ENCODE measurements at places on chromosomes 5 and 9.

DNA sequence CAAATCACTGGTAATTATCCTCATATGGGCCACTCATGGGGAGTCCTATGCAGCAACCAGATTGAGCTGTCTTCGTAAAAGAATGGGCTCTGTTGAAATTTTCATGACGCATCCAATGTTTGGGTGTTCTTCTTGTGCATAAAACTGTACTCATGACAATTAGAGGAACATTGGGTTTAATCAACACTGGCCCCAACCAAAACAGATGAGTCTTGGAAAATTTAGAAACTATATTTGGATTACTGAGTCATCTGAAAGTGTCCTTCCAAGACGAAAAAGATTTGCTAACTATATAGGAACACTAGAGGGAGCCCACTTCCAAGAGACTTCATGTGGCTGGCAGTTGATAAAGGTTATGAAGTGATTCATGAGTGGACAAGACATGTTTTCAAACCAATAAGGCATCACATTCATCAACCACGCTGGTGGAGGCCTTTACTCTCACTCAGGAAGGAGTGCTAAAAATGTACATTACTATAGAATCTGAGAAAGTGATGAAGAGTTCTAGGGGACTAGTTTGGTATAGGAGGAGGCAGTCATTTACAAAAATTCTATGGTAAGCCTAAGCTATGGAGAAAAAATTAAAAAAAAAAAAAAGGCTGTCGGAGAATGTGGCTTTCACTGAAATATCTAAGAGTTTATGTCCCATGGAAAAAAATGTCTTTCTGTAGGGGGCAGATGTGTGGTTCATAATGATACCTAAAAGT lies 313.5 kb downstream of the PRDM9 start:
- no peaks in the 10 kb centered on the region for H3K36me3 ChIP-seq
- H3K4me3 ChIP-seq = no peak overlapping the region
- H3K4me1 ChIP-seq = no peaks in the 10 kb centered on the region
- H3K27me3 ChIP-seq = no peaks in the 10 kb centered on the region
- no peak overlapping the region for H3K27ac ChIP-seq

- H3K27me3 ChIP-seq = no peaks in the 10 kb centered on the region
- H3K27ac ChIP-seq = no peak overlapping the region
- no peak overlapping the region for H3K4me3 ChIP-seq
- no peak for DNase-seq
These were observed 42.2 kb upstream of the LCP2 start for GRCh38 chr5:170339780-170340167.

DNA sequence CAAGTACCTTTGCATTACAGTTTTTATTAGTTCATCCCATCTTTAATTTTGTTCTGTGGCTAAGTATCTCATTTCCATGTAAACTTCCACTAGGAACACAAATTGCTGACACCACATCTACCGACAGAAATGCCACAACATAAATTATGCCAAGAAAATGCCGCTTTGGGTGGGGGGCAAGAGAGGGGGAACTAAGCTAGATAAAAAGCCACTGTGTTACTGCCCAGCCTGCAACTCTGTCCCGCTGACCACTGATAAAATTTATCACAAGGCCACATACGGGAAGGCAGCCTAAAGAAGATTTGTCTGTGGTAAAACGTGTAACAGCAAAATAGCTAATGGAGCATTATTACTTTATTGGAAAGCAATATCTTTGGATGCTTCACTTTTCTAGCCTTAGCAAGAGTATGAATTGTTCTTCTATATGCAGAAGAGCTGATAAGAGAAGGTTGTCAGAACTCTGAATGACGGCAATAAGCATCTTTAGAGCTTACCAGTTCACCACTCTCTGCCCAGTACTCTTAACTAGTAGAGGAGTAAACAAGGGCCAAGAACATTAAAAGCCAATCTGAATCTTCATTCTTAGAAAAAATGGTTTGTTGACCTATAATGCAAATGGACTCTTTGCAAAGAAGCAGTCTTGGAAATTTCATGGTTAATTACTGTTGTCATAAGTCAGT lies 172.2 kb upstream of the MEF2C start:
- H3K27ac ChIP-seq = no peak overlapping the region
- no peaks in the 10 kb centered on the region for H3K4me1 ChIP-seq
- no peak overlapping the region for H3K4me3 ChIP-seq
- H3K27me3 ChIP-seq = no peaks in the 10 kb centered on the region
- no peak for DNase-seq

DNA sequence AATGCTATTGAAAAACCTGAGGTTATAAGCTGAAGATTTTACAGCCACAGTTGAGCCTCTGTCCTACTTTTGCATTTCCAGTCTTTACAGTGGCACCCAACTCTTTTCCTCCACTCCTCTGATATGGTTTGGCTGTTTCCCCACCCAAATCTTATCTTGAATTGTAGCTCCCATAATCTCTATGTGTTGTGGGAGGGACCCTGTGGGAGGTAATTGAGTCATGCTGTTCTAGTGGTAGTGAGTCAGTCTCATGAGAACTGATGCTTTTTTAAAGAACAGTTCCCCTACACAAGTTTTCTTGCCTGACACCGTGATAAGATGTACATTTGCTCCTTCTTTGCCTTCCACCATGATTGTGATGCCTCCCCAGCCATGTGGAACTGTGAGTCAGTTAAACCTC lies 646.1 kb upstream of the SEMA6A start:
- H3K4me3 ChIP-seq = no peak overlapping the region
- H3K36me3 ChIP-seq = no peaks in the 10 kb centered on the region
- DNase-seq = no peak
- peaks cover 6% of the 10 kb centered on the region for H3K4me1 ChIP-seq
- peak overlapping the region; percentile 24 for H3K27ac ChIP-seq

DNA sequence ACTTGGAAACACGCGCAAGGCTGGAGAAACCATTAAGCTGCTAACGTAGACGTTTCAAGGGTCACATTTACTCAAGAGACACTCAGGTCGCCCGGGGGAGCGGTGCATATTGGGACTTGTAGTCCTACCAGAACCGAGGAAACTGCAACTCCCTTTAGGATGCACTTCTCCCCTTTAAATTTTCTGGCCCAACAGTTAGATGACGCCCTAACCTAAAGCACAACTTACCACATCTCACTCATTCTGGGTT lies 384 bp upstream of the DMXL1 start:
- H3K36me3 ChIP-seq = no peaks in the 10 kb centered on the region
- peaks cover 12% of the 10 kb centered on the region for H3K4me1 ChIP-seq
- no peaks in the 10 kb centered on the region for H3K27me3 ChIP-seq

DNA sequence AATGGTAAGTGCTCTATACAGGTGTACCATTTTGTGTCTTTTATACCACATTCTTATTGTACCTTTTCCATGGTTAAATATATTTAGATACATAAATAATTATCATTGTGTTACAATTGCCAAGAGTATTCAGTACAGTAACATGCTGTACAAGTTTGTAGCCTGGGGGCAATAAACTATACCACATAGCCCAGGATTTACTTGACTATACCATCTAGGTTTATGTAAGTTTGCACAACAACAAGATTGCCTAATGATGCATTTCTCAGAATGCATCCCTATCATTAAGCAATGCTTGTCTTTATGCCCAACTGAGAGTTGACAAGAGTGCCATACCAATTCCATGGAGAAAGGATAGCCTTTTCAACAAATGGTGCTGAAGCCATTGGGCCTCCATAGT lies 136.7 kb upstream of the PJA2 start:
- no peaks in the 10 kb centered on the region for H3K36me3 ChIP-seq
- H3K27me3 ChIP-seq = no peaks in the 10 kb centered on the region
- DNase-seq = no peak
- H3K27ac ChIP-seq = no peak overlapping the region
- no peaks in the 10 kb centered on the region for H3K4me1 ChIP-seq
- no peak overlapping the region for H3K4me3 ChIP-seq

GRCh38 chr9:108815156-108815555 lies 40.6 kb downstream of the ACTL7B start:
- no peak overlapping the region for H3K27ac ChIP-seq
- no peaks in the 10 kb centered on the region for H3K27me3 ChIP-seq
- H3K4me3 ChIP-seq = no peak overlapping the region
- DNase-seq = peak; percentile 27

GRCh38 chr5:58745350-58745749 lies 162.5 kb downstream of the RAB3C start:
- H3K4me1 ChIP-seq = no peaks in the 10 kb centered on the region
- H3K27me3 ChIP-seq = no peaks in the 10 kb centered on the region
- no peak overlapping the region for H3K4me3 ChIP-seq
- DNase-seq = no peak
- H3K36me3 ChIP-seq = no peaks in the 10 kb centered on the region

- no peak overlapping the region for H3K27ac ChIP-seq
- DNase-seq = no peak
- no peaks in the 10 kb centered on the region for H3K36me3 ChIP-seq
- H3K4me1 ChIP-seq = no peaks in the 10 kb centered on the region
- no peaks in the 10 kb centered on the region for H3K27me3 ChIP-seq
These were observed 174.3 kb upstream of the RORB start for GRCh38 chr9:74322661-74323314.

DNA sequence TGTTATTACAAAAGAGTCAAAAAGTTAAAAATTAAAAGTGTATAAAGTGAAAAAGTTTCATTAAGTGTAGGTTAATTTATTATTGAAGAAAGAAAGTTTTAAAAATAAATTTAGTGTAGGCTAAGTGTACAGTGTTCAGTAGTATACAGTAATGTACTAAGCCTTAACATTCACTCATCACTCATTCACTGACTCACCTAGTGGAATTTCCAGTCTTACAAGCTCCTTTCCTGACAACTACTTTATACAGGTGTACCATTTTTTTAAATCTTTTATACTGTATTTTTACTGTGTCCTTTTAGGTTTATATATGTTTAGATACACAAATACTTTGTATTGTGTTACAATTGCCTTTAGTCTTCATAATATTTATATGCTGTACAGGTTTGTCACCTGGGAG lies 530.2 kb upstream of the FAM174A start:
- no peaks in the 10 kb centered on the region for H3K4me1 ChIP-seq
- no peaks in the 10 kb centered on the region for H3K36me3 ChIP-seq
- no peak for DNase-seq
- H3K27ac ChIP-seq = no peak overlapping the region
- H3K27me3 ChIP-seq = no peaks in the 10 kb centered on the region

DNA sequence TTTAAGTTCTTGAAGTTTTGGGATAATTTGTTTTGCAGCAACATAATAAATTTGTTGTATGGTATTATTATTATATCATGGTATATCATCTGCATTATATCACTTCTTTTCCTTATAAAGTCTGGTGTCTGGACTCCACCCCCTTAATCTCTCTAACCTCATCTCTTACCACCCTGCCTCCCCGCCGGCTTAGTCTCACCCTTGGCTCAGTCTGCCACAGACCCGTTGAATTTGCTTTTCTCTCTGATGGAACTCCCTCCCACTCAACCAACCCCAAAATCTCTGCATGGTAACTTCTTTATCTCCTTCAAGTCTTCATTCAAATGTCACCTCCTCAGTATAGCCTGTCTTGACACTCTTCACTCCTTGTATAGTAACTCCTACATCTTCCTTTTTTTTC lies 29.6 kb upstream of the MATR3 start:
- no peak for DNase-seq
- H3K27ac ChIP-seq = no peak overlapping the region
- H3K36me3 ChIP-seq = no peaks in the 10 kb centered on the region
- H3K4me3 ChIP-seq = no peak overlapping the region
- H3K27me3 ChIP-seq = no peaks in the 10 kb centered on the region

DNA sequence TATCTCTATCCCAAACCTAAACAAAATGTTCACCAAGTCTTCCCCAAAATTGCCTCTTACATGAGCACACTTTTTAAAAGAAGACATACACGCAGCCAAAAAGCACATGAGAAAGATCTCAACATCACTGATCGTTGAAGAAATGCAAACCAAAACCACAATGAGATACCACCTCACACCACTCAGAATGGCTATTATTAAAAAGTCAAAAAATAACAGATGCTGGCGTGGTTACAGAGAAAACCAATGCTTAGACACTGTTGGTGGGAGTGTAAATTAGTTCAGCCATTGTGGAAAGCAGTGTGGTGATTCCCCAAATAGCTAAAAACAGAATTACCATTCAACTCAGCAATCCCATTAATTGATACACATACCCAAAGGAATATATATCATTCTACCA lies 83.8 kb downstream of the SEMA5A start:
- no peaks in the 10 kb centered on the region for H3K4me1 ChIP-seq
- H3K36me3 ChIP-seq = no peaks in the 10 kb centered on the region
- no peak overlapping the region for H3K27ac ChIP-seq
- no peaks in the 10 kb centered on the region for H3K27me3 ChIP-seq
- no peak for DNase-seq
- no peak overlapping the region for H3K4me3 ChIP-seq

GRCh38 chr9:135563039-135563476 lies 1.5 kb downstream of the PAEP start:
- no peaks in the 10 kb centered on the region for H3K4me1 ChIP-seq
- H3K4me3 ChIP-seq = no peak overlapping the region

Measured in hepatocyte (in vitro differentiated cells).